ENCODE measurements at places on chromosomes 3 and 15.

GRCh38 chr15:29050870-29051269 is 165.1 kb downstream of the APBA2 start:
- no peak for DNase-seq

- DNase-seq: no peak
Observed at GRCh38 chr3:99647081-99647480, 8.7 kb downstream of the COL8A1 start.

GRCh38 chr15:41692049-41692448 is 31.8 kb downstream of the MGA start:
- DNase-seq: no peak

GRCh38 chr3:111197485-111197884 is 125.9 kb downstream of the NECTIN3 start:
- DNase-seq: no peak

GRCh38 chr3:102176333-102177050 is 258.3 kb upstream of the ZPLD1 start:
- DNase-seq: no peak

- no peak for DNase-seq
Observed at GRCh38 chr3:53140847-53141845, 10.9 kb upstream of the RFT1 start.

DNA sequence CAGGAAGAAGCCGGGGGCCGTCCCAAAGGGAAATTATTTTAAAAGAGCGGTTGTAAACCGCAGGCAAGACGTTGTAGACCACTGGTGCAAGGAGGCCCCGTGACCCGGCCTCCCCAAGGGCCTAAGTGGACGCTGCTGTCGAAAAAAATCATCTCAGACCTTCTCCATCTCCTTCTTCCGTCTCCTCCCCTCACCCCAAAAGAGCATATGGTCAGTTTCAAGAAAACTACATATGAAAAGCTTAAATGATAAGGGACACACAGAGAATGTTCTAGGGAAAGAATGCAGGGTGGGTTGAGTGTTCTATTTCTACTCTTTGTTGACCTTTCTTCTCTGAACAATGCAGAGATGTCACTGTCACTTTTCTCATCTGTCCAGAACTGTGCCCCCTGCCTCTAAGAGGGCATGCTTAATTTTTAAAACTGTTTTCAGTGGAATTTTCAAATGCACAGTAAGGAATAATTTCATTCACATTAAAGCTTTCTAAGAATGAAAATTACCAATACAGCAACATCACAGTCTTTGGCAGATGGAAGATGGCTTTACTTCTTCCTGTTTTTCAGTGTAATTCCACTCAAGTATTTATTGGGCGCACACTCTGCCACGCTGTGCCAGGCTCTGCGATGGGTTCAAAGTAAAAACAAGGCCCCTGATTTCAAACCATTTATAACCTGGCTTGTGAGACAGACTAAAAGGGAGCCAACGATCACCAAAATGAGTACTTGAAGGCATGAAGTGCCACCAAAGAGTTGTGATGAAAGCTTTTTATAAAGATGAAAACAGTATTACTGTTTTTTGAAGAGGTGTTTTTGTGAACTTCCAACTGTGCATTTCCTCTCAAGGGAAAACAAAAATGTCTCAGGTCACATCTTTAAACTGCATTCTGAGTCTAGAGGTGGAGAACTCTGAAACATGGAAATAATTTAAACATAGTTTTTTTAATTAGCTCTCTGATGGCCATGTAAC is 891 bp upstream of the TOP2B start:
- DNase-seq: no peak

DNA sequence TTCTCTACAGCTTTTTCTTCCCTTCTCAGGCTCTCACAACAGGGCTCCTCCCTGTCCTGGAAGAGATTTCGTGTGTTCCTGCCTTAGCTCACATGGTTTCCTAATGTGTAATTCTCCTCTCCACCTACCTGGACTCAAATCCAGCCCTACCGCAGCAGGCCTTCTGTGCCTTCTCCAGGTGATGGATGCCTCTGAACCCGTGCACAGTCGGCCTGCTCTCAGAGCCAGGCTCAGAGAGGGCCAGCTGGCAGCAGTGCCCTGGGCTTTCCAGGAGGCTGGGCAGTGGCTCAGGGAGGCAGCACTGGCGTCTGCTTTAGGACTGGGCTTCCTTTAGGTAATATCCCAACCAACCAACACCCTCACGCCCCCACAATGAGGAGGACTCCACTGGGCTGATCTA is 123.2 kb upstream of the TMC3 start:
- DNase-seq: no peak

DNA sequence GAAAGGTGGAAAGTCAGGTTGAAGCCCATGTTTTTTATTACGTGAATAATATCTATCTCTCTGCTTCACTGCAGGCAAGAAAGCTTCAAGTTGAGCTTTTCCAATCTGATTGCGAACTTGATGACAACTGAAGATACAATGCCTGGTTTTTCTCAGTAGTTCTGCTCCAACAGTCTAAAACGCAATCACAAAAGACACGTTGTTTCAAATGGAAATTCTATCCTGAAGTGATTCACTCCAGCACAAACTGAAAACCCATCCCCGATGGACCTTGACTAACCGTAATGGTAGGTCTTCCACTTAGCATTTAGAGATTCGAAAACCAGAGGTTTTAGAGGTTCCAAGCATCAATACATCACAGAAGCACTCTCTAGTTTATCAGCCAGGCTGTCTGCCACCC is 10.6 kb downstream of the B4GALT4 start:
- no peak for DNase-seq

DNA sequence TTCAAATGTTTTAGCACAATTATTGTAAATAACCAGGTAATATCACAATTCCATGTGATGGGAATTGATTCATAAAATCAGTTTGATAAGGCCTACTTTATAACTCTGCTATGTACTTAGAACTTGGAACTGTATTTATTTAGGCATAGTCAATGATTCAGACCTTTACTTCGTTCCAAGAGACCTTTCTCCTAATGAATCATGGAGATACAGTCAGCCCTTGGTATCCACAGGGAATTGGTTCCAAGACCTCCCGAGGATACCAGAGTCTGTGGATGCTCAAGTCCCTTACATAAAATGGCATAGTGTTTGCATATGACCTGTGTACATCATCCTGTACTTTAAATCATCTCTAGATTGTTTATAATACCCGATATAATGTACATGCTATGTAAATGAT is 60.8 kb upstream of the UMPS start:
- DNase-seq: no peak

- no peak for DNase-seq
Observed at GRCh38 chr15:33209575-33210481, 15.3 kb upstream of the FMN1 start.

DNA sequence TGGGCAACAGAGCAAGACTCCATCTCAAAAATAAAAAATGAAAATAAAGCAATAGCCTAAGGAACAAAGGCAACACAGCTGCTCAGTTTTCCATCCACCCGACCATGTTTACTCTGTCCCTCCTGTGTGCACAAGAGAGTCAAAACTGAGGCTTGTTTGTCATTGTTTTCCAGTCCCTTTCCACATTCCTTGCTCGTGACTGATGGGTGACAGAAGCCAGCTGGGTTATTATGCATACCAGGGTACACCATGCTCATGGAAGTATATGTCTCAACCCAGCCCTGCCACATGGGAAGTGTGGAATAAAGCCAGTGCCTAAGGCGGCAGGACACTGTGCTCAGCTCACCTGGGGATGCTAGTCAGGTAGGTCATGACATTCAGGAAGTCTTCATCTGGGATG is 49.5 kb downstream of the MCF2L2 start:
- no peak for DNase-seq

DNA sequence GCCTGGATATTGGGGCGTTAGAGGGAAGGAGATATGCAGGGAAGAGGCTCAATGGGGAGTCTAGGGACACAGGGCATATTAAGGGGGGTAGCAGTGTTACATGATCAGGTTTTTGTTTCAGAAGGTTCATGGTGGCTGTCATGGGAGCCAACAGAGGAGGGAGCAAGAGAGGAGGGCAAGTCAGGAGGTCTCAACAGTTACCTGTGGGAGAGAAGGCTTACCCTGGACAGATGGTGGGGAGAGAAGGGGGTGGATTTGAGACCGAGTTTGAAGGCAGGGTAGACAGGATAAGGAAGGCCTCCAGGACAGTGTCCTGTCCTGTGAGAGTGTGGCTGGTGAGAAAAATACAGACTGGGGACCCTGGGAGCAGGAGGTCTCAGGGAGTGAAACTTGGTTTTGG is 3.8 kb upstream of the WNT7A start:
- no peak for DNase-seq

- no peak for DNase-seq
Observed at GRCh38 chr3:66481071-66482017, 19.5 kb downstream of the LRIG1 start.

GRCh38 chr3:105811518-105812193 is 57.2 kb downstream of the CBLB start:
- DNase-seq: no peak

DNA sequence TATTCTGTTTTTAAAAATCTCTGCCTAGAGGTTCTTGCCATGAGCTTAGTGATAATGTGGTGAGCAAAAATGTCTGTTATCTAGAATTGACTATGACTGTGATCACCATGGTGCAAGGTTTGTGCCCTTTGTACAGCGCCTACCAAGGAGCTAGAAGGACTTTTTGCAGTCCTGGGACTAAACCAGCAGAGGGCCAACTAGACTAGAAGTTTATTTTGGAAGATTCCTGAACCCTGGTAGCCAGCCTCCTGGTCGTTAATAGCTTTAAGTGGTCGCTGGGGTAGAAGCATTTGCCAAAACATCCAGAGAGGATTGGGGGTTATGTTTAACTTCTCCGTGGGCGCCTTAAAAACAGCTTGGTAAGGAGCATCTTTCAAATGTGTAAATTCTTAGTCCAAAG is 7.8 kb downstream of the SCG5 start:
- DNase-seq: no peak

DNA sequence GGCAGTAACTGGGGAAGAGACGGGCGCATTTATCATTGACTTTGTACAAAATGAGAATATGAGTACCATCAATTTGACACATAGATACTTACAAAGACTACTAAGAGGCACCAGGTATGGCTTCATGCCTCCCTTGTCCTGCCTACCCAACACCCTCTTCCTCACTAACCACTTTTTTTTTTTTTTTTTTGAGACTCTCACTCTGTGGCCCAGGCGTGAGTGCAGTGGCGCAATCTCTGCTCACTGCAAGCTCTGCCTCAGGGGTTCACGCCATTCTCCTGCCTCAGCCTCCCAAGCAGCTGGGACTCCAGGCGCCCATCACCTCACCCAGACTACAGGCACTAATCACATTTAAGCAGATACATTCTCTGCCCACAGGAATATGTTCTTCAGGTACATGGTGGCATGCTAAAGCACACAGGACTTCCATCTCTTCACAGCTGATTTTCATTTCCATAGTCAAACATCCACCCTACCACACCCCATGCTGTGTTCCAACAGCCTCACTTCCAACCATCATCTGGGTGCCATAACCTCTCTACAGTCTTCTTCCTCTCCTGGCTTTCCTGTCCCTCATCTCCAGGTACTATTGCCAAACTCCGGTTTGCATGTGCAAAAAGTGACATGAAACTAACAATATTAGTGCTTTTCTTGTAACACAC is 41.7 kb downstream of the RAB27A start:
- no peak for DNase-seq

GRCh38 chr3:43759938-43760337 is 69.2 kb downstream of the ABHD5 start:
- no peak for DNase-seq

DNA sequence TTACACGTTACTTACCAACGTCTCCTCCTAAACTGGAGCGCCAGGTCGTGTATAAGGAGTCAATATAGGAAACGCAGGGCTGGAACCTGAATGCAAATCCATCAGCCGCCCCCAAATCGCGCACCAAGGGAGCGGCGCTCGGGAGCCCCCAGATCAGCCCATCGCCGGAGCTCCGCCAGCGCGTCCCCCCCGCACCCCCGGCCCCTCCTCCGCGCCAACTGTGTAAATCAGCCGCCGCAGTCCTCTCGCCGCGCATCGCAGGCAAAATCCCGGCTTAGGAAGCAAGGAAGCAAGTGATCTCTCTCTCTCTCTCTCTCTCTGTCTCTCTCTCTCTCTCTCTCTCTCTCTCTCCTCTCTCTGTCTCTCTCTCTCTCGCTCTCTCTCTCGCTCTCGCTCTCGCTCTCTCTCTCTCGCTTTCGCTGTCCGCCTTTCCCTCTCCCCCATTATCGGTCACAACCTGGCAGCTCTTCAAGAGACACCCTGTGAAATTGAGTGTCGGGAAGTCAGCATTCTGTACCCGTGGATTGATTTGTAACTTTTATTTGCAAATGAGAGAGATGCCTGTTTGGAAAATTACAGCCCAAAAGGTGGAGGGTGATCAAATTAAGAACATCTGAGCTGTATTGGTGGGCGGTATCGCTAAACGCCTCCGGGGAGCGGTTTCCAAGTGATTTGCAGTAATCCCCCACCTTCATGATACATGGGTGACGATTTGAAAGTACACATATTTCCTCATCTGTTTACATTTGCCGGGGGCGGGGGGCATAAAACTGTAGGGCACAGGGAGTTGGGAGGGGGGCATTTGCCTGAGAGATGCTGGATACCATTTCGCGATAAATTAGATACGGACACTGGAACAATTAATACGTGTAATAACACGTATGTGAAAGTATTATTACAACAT is 645 bp upstream of the SLITRK3 start:
- DNase-seq: peak; percentile 38

DNA sequence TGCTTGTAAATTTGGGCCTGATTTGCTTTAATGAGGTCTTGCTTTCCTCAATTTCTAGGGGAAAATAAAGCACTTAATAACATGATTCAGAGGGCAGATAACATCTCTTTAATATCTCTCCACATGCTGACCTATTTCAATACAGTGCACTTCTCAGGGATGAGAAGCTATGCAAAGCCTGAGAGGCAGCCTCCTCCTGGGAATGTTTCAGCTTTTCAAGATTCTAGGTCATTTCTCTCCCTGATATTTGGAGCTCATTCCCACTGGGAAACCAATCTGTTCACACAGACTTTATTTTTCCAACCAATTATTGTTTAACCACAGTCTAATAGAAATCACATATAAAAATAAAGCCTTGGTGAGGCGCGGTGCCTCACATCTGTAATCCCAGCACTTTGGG is 67.0 kb upstream of the LSAMP start:
- DNase-seq: no peak

DNA sequence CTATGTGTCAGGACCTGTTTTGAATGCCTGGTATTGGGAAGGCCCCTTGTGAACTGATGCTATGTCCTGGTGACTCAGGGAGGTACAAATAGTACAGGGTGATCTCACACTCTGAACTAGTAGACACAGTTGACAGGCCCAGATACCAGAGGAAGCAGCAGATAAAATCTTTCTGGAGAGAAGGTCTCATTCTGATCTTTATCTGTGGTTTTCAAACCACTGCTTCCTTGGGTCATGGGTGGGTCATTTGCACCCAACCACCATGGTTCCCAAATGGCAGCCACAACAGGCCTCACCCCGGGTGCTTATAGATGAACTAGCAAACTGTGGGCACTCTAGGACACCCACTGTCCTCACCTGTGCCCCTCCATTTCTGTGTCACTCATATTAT is 43.4 kb downstream of the PXYLP1 start:
- no peak for DNase-seq

- no peak for DNase-seq
Observed at GRCh38 chr15:74621936-74622335, 6.3 kb downstream of the CLK3 start.

DNA sequence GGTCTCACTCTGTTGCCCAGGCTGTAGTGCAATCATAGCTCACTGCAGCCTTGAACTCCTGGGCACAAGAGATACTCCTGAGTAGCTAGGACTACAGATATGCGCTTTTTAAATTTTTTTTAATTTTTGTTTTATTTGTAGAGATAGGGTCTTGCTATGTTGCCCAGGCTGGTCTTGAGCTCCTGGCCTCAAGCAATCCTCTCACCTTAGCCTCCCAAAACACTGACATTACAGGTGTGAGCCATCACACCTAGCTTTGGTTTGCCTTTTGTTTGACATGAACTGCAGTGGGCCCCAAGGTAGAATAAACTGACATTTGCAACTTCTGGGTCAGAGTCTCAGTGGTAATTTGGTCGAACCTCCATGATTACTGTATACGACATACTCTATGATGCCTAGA is 7.9 kb upstream of the GLB1 start:
- DNase-seq: no peak

All from NCI-H2081 treated with DMSO at 0.1 percent for 48 hours (cell line).